ENCODE measurements at places on chromosomes 11 and 22. TPM values are rescaled to one million over a fixed set of nuclear protein-coding genes. Genes with fewer than 3 reads are reported as not detected.
A peak's percentile ranks its signal among the peaks of the same experiment; 100 is the strongest.

GRCh38 chr11:20060647-20061205 lies 99.5 kb downstream of the DBX1 start:
- DNase-seq: no peak
- H3K4me3 ChIP-seq: no peak overlapping the region
- no peak overlapping the region for H3K27ac ChIP-seq
- H3K4me1 ChIP-seq: no peaks in the 10 kb centered on the region

GRCh38 chr11:116742104-116742503 lies 30.7 kb downstream of the BUD13 start:
- peaks cover 15% of the 10 kb centered on the region for H3K36me3 ChIP-seq
- H3K4me1 ChIP-seq: peaks cover 10% of the 10 kb centered on the region
- H3K27me3 ChIP-seq: no peaks in the 10 kb centered on the region

GRCh38 chr11:47332791-47333525 lies 19.5 kb downstream of the MYBPC3 start:
- H3K27ac ChIP-seq: no peak overlapping the region
- no peak overlapping the region for H3K4me3 ChIP-seq
- H3K27me3 ChIP-seq: no peaks in the 10 kb centered on the region
- H3K36me3 ChIP-seq: peaks cover 14% of the 10 kb centered on the region
- no peaks in the 10 kb centered on the region for H3K4me1 ChIP-seq

DNA sequence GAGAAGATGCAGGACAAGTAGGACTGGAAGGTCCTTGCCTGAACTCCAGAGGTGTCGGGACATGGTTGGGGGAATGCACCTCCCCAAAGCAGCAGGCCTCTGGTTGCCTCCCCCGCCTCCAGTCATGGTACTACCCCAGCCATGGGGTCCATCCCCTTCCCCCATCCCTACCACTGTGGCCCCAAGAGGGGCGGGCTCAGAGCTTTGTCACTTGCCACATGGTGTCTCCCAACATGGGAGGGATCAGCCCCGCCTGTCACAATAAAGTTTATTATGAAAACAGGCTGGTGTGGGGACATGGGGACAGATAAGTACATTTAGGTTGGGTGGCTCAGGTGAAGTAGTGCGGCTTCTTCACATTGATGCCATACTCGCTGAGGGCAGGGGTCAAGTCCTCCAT lies 1.4 kb downstream of the TAF10 start:
- H3K27me3 ChIP-seq: no peaks in the 10 kb centered on the region
- peak overlapping the region; percentile 92 for H3K27ac ChIP-seq
- peaks cover 54% of the 10 kb centered on the region for H3K4me1 ChIP-seq
- DNase-seq: no peak
- H3K4me3 ChIP-seq: peak overlapping the region; percentile 89

DNA sequence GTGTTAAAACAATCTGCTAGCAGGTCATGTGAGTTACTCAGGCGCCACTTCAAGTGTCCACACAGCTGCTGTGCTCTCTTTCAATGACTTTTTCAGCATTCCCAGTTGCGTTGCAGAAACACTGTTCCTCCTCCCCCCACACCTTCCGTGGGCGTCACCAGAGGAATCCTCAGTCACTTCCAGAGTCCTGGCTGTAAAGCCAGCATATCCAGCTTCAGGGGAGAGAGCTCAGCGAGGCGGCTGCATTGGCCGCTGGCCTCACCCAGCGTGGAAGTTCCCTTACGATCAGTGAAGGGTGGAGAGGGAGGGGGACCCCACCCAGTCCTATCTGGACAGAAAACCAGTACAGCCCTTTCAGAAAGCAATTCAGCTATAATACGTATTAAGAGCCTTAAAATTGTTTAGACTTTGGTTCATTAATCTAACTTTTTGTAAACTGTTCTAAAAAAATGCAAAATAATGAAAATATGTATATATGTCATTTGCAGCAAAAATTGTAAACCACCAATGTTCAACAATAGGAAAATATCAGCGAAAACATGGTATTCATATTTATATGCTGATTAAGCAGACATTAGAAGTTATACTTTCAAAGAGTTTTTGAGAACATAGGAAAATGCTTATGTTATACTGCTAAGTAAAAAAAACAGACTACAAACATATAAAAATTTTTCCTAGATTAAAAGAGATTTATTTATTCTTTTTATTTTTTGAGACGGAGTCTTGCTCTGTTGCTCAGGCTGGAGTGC lies 2.8 kb upstream of the ANO9 start:
- no peaks in the 10 kb centered on the region for H3K36me3 ChIP-seq
- H3K27ac ChIP-seq: no peak overlapping the region
- peaks cover 8% of the 10 kb centered on the region for H3K27me3 ChIP-seq
- H3K4me3 ChIP-seq: no peak overlapping the region
- no peak for DNase-seq
- peaks cover 29% of the 10 kb centered on the region for H3K4me1 ChIP-seq

DNA sequence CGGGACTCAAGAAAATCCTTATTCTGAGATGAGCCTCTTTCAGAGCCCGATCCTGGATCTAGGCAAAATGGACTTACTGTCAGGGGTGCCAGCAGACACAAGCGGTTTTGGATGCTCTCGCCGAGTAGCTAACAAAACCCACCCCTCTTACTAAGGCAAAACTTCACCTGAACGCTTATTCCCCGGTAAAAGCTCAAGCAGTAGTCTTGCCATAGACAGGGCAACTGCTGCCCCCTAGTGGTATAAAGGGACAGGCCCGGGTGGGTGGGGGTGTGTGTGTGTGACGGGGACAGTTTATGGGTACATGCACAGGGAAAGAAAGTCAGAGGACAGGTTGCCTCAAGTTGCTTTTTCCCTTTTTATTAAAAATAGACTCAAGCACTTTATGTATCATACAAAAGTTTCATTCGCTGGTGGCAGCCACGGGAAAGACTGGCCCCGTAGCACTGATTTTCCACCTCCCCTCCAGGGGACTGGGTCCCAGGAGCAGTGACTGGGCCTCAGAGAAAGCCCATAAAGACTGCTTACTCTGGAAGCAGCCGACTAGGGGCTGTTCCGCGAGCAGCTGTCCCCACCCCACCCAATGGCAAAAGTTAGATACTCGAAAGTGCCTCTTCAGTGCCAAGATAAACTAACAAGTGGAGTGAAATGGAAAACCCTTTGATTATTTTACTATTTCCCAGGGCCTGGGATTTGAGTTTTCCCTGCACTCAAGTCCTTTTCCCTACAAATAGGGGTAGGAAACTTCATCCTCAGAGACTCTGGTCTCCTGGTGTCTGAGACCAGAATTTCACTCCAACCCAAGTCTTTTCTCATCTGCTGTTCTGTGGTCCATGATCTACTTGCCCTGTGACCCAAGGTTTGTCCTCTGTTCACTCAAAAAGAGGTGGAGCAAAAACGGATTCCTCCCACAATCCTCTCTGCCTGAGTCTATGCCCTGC lies 4.7 kb downstream of the YPEL4 start:
- peaks cover 53% of the 10 kb centered on the region for H3K27me3 ChIP-seq
- H3K4me1 ChIP-seq: peaks cover 51% of the 10 kb centered on the region
- H3K4me3 ChIP-seq: no peak overlapping the region
- no peaks in the 10 kb centered on the region for H3K36me3 ChIP-seq
- peak; percentile 91 for DNase-seq

- peaks cover 11% of the 10 kb centered on the region for H3K27me3 ChIP-seq
- H3K36me3 ChIP-seq: no peaks in the 10 kb centered on the region
- DNase-seq: no peak
- no peaks in the 10 kb centered on the region for H3K4me1 ChIP-seq
- no peak overlapping the region for H3K27ac ChIP-seq
- H3K4me3 ChIP-seq: no peak overlapping the region
Measured at GRCh38 chr11:34728609-34729008, 107.7 kb downstream of the EHF start.

DDTL gene
- not detected for total RNA-seq

- no peak for DNase-seq
- H3K27ac ChIP-seq: no peak overlapping the region
- H3K36me3 ChIP-seq: no peaks in the 10 kb centered on the region
- H3K27me3 ChIP-seq: peaks cover 38% of the 10 kb centered on the region
Measured at GRCh38 chr22:43860831-43861230, 1.5 kb downstream of the SULT4A1 start.

- DNase-seq: no peak
- no peak overlapping the region for H3K4me3 ChIP-seq
- H3K27ac ChIP-seq: no peak overlapping the region
- H3K4me1 ChIP-seq: no peaks in the 10 kb centered on the region
- H3K36me3 ChIP-seq: no peaks in the 10 kb centered on the region
- no peaks in the 10 kb centered on the region for H3K27me3 ChIP-seq
Measured at GRCh38 chr22:47597041-47597440, 834.6 kb downstream of the TBC1D22A start.

GRCh38 chr11:78931891-78932290 lies 357.2 kb upstream of the NARS2 start:
- no peak for DNase-seq
- no peaks in the 10 kb centered on the region for H3K36me3 ChIP-seq
- H3K27ac ChIP-seq: no peak overlapping the region
- H3K4me1 ChIP-seq: no peaks in the 10 kb centered on the region
- H3K4me3 ChIP-seq: no peak overlapping the region

VPREB3 gene
- not detected for total RNA-seq

GRCh38 chr11:119149018-119149785 lies at the start of gene ABCG4:
ABCG4 (plus strand) TSS chr11:119149052; CDS start chr11:119149966, 914 bp downstream.
- peaks cover 13% of the 10 kb centered on the region for H3K4me1 ChIP-seq
- H3K4me3 ChIP-seq: peak within 1 kb of the TSS; percentile 66
- H3K36me3 ChIP-seq: no peaks in the 10 kb centered on the region
- no peak within 1 kb of the TSS for H3K27ac ChIP-seq
- peak; percentile 37 for DNase-seq
- H3K27me3 ChIP-seq: peaks cover 49% of the 10 kb centered on the region

DNA sequence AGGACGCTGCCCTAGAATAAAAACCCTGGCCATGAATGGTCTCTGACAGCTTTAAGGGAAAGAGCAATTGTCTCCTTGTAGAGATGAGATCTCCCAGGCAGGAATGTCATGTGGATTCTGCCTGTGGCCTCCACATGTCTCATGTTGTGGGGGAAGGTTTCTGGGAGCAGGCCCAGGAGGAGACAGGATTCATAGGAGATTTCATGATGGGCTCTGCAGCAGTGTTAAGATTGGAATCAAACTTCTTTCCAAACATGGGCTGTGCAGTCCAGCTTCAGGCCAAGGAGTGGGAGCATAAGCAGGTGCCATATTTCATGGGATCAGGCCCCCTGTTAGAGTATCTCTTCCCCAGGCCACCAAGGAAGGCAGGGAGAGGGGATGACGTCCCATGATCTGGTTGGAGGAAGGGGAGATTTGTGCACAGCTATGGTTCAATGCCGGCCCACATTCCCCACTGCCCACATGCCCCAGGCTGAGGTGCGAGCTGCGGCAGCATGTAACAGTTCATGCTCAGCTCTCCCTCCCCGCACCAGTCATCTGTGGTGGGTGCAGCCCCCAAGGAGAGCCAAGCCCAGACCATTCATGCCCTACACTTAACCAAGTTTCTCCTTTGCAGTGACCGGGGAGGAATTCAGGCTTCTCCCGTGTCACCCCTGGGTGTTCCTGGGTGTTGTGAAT lies 42.5 kb downstream of the LMO1 start:
- H3K36me3 ChIP-seq: no peaks in the 10 kb centered on the region
- no peak overlapping the region for H3K27ac ChIP-seq
- H3K4me1 ChIP-seq: peaks cover 6% of the 10 kb centered on the region
- DNase-seq: no peak
- peaks cover 7% of the 10 kb centered on the region for H3K27me3 ChIP-seq

GAL3ST3 gene
- not detected for total RNA-seq

GRCh38 chr22:36328635-36329253 lies 59.0 kb downstream of the MYH9 start:
- H3K27ac ChIP-seq: peak overlapping the region; percentile 99
- DNase-seq: peak; percentile 57
- peaks cover 81% of the 10 kb centered on the region for H3K4me1 ChIP-seq
- peak overlapping the region; percentile 85 for H3K4me3 ChIP-seq

GRCh38 chr11:17542249-17542648 lies 2.0 kb downstream of the USH1C start:
- H3K4me1 ChIP-seq: no peaks in the 10 kb centered on the region
- H3K36me3 ChIP-seq: no peaks in the 10 kb centered on the region
- H3K27me3 ChIP-seq: peaks cover 29% of the 10 kb centered on the region
- H3K4me3 ChIP-seq: no peak overlapping the region
- no peak overlapping the region for H3K27ac ChIP-seq

DNA sequence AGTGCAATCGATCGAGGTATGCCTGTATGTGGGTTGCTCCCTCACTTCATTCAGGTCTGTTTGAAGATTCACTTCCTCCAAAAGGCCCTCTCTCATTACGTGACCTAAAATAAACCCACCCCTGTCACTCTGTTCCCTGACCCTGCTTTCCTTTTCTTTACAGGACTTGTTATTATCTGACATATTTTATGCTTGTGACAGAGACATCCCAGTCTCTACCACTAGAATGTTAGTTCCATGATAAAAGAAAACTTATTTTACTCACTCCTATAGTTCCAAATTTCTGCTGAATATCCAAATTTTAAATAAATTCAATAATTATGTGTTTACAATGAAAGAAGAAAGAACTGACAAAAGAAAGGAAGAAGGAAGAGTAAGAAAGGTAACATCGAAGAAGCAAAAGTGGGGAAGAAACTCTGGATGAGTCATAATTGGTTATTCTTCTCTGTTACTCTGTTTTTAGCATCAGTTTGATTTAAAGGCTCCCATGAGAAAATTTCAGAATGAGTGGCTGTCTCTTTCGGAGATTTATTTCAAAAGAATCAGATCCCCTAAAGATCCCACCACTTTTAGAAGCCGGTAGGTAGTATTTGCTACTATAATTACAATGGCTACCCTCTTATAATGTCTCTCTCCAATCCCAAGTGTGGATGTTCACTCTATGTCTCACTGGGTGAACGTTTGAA lies 33.5 kb downstream of the ENTHD1 start:
- H3K4me3 ChIP-seq: no peak overlapping the region
- DNase-seq: no peak
- H3K36me3 ChIP-seq: no peaks in the 10 kb centered on the region
- peaks cover 10% of the 10 kb centered on the region for H3K4me1 ChIP-seq

ABCG4 gene
- total RNA-seq: not detected

- peak overlapping the region; percentile 80 for H3K4me3 ChIP-seq
- peak overlapping the region; percentile 89 for H3K27ac ChIP-seq
- H3K27me3 ChIP-seq: no peaks in the 10 kb centered on the region
- peaks cover 50% of the 10 kb centered on the region for H3K4me1 ChIP-seq
Measured at GRCh38 chr22:38316364-38317121, 690 bp downstream of the CSNK1E start.

- no peak overlapping the region for H3K27ac ChIP-seq
- no peaks in the 10 kb centered on the region for H3K27me3 ChIP-seq
- H3K4me1 ChIP-seq: no peaks in the 10 kb centered on the region
- no peaks in the 10 kb centered on the region for H3K36me3 ChIP-seq
- no peak for DNase-seq
Measured at GRCh38 chr11:41346042-41346441, 113.4 kb downstream of the LRRC4C start.

MPEG1 gene
- not detected for total RNA-seq

Measured in activated CD8-positive, alpha-beta T cell treated with anti-CD3 and anti-CD28 coated beads, Interleukin-2, amount 10 ng/mL, durations not matched to agents 7 days and 5 days (primary cell).